ENCODE measurements at places on chromosomes 6 and 20.

- no peak for DNase-seq
Observed at GRCh38 chr6:53892707-53893106, 97.9 kb downstream of the LRRC1 start.

- no peak for DNase-seq
Observed at GRCh38 chr6:51105357-51105756, 286.7 kb downstream of the TFAP2B start.

DNA sequence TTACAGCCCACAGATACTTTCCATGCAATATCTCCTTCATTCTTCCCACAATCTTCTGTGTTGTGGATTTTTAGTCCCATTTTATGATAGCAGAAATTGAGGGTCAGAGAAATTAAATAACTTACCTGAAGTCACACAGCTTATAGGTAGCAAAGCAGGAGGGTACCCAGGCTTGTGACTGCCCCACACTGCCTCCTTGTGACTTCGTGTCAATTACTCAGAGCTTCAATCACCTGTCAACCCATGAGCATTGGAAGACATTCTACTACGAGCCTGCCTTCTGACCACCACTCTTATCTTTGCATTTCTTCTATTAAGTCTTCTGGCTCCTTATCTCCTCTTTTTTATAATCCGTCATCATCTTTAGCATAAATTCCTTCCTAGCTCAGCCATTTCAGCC lies 71.6 kb upstream of the NRSN1 start:
- DNase-seq: no peak

DNA sequence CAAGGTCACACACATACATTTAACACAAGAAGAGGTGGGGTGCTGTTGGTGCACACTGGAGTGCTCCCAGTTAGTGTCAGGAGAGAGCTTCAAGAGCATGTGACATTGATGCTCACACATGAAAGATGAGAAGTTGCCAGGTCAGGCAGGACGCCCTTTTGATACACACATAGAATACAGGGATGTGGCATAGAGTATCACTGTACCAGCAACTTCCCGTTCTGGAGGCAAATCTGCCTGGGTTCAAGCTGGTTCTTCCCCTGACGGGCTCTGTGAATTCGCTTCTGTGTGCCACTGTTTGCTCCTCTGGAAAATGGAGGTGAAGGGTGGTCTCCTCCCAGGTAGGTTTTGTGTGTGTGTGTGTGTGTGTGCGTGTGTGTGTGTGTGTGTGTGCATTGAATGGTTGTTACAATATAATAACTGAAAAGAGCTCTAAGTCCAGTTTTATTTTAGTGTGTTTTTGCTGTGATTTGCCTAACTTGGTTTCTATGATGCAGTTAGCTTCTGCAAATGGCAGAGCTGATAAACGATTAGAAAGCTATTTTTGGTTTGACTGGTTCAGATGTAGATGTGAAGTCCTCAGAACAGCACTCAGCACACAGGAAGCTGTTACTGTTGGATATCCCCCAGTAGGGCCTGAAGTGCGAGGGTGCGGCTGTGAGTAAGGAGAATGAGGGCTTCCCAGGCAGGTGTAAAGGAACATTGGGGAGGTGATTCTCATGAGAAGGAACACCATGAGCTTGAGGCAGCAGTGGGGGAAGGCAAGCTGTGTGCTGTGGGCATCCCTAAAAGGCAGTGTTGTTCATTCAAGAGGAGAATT lies 53.4 kb downstream of the HIVEP1 start:
- no peak for DNase-seq

- DNase-seq: no peak
Observed at GRCh38 chr6:85347812-85348211, 102.1 kb upstream of the NT5E start.

DNA sequence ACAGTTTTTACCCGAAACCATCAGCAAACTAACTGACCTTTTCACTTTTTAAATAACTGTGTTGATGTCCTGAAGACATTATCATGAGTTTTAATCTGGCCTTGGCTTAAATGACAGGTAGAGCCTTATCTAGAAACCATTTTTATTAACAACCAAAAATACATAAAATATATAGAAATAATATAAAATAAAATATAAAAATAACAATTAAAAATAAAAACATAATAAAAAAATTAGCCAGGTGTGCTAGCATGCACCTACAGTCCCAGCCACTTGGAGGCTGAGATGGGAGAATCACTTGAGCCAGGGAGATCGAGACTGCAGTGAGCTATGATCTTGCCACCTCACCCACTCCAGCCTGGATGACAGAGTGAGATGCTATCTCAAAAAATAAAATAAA lies 21.6 kb downstream of the HMGN3 start:
- DNase-seq: no peak

GRCh38 chr6:106757267-106757666 lies 127.9 kb downstream of the QRSL1 start:
- no peak for DNase-seq

DNA sequence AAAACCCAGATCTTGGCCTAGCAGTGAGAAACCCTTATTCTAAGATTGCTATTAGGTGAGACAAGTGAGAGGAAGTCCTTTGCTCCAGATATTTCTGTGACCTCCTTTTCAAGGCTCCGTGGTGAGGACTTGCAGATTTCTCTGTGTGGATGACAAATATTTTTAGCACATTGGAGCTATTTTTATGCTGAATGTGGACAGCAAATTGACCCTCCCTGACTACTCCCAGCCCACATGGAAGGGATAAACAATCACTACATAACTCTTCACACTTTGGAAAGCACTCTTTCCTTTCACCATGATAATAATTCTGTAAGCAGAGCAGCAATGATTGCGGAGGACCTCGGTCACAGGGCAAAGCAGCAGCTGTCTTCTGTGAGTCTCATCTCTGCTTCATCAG lies 88.0 kb upstream of the ADGRF1 start:
- no peak for DNase-seq

DNA sequence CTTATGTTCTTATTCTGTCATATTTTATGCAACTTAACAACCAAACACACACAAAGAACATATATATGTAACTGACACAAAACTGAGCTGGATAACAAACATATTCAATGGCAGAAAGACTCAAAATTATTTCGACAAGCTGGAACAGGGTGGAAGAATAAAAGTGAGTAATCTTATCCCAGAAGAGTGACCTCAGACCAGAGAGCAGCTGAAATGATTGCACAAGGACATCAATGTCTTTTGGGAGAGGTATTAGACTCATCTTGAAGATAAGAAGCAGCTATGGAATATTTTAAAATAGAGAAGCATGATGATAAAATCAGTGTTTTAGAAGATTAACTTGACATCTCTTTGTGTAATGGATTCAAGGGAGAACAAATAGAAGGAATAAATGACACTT lies 191.6 kb upstream of the PRDM1 start:
- DNase-seq: no peak

- no peak for DNase-seq
Observed at GRCh38 chr6:156419594-156419993, 357.6 kb upstream of the ARID1B start.

DNA sequence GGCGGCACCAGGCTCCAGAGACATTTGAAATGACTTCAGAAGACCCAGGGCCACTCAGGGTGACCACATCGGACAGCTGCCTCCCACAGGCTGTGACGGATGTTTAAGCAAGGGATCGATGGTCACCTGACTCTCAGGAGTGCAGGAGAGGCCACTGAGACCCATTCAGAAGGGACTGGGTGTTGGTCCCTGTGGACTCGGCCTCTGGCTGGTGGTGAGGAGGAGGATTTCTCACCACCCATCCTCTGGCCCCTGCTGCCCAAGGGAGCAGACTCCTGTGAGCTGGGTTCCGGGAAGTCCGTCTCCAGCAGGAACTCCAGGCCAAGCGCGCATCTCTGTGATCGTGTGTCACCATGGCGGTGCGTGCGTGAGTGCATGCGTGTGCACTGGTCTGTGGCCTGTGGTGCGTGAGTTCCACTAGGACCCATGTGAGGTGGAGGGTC lies 25.5 kb downstream of the NPEPL1 start:
- DNase-seq: no peak

DNA sequence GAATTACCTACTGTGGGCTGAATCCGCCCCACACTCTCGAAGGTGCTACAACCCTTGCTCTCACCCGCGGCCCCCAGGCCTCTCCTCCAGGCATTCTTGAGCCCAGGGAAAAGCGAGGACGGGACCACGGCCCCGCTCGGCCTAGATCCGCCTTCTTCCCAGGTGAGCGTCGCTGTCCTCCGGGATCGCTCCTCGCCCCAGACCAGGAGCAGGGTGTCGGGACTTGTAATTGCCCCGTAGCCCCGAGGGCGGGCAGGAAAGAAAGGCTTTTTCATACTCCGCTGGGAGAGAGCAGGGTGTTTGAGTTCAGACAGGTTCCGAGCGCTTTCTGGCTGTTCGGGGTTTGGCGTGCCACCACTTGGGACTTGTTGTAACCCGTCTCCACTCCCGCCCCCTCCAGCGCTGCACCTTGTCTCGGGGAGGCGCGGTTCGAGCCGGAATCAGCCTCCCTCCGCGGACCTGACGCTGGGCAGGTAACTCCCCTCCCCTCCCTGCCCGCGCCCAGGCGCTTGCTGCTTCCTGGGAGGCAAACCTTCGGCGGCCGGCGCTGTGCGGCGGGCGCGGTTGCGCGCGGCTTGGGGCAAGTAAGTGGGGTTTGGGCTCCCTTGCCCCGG lies at the start of gene FAM83B:
FAM83B (plus strand) TSS at position 529 of the 614 bp plus-strand sequence. CDS start 23,476 bp downstream, outside the sequence.
- DNase-seq: no peak

DNA sequence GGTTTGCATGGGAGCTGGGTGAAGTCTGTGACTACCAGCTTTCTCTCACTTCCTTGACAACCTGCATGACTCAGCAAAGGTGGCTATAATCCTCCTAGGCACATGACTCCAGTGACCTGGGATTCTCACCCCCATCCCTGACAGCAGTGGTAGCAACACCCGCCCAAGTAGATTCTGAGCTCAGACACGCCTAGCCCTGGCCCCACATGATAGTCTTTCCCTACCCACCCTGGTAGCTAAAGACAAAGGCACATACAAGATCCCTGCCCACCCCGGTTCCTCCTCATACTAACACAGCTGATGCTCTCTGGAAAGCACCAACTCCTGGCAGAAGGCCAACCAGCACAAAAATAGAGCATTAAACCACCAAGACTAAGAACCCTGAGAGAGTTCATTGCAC lies 25.9 kb upstream of the CRISP1 start:
- DNase-seq: no peak

GRCh38 chr6:23873161-23873560 lies 252.9 kb upstream of the NRSN1 start:
- no peak for DNase-seq

- DNase-seq: no peak
Observed at GRCh38 chr6:113102761-113103160, 754.4 kb upstream of the MARCKS start.

- DNase-seq: no peak
Observed at GRCh38 chr6:158544428-158544827, 15.5 kb upstream of the TMEM181 start.

GRCh38 chr20:24339210-24339641 lies 130.2 kb upstream of the SYNDIG1 start:
- DNase-seq: no peak

DNA sequence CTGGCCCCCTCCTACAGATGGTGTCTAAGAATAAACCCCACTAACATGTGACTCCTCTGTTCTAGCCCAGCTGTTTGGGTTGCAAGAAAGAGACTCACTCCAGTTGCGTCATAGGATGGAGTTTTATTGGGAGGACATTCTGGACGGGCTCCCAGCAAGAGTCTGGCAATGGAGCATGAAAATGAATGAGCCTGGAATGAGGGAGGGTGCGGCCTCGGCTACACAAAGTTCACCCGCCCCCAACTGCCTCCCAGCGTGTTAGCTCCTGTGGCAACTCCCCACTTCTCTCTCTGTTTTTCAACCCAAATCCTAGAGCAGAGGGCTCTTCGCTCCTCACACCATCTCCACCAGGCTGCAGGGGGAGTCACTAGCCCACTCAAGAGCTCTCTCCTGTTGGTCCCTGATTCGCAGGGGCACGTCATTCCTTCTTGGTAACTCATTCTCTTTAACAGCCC lies 5.1 kb upstream of the ADAM33 start:
- DNase-seq: peak; percentile 57

- no peak for DNase-seq
Observed at GRCh38 chr6:14720411-14721102, 525.3 kb upstream of the JARID2 start.

GRCh38 chr6:122838060-122838780 lies 49.2 kb downstream of the SMPDL3A start:
- peak; percentile 20 for DNase-seq

DNA sequence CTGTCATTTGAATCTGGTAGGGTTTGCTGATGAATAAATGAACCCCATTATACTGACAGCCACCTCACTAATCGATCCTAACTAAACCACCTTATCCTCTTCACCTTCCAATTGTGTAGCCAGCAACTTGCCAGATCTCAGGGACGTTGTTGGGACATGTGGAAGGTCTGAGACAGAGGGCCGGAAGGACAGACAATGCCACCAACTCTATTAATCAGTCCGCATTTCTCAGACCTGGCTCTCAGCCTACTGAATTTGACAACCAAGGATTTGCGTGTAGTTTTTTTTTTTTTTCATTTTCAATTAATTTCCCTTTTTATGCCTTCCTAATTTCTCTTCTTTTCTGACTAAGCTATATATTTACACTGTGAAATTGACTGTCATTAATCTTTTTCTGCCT lies 122.5 kb downstream of the CARMIL1 start:
- no peak for DNase-seq

DNA sequence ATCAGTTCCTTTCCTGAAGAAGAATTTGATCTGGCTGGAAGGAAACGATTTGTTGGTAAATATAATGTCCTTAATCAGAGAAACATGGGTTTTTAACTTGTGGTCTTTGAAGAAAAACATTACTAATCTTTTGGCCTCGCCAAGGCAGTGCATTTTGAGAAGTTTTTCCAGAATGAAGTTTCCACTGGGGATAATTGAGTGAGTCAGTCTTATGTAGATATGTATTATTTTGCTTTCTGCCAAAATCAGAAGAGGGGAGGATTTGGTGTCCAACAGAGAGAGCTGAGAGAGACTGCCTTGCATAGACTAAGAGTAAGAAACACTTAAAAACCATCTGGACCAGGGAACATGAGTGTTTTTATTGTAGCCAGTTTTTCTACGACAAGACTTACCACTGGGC lies 79.9 kb downstream of the FNDC1 start:
- DNase-seq: no peak

DNA sequence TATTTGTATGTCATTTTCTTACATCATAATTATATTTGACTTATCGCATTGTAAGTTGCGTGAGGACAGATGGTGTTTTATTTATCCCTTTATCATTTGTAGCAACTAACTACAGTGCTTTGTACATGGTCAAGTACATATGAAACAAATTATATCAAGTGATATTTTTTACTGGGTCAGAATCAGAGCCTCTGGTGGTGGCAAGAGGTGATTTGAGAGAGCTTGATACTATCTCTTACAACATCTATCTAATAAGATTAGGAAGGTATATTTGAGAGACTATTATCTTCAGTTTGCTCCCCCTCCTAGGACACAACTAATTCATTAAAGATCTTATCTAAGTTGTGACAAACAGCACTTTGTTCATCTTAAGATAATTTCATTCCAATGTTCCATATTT lies 47.7 kb downstream of the BCKDHB start:
- DNase-seq: no peak

DNA sequence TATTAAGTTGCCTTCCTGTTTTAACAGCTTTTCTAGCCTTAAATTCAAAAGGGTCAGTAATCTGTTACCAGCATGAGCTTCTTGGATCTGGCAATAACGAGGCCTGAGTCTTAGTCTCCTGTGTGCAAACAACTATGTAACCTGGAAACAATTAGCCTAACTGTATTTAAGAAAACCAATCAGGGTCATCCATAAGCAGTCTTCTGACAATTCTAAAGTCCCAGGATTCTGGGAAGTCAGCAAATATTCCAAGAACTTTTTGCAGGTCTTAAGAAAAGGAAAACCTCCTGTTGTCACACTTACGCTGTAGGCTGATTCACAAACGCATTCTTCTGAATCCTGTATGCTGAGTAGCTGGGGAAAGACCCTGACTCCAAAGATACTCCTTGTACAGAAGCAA lies 90.4 kb downstream of the COL12A1 start:
- no peak for DNase-seq

- no peak for DNase-seq
Observed at GRCh38 chr6:88975369-88975768, 12.0 kb upstream of the RNGTT start.
